NB4 (cell line): ENCODE measurements at places on chromosomes 12 and 14.

- peak; percentile 9 for DNase-seq
Observed at GRCh38 chr14:58200846-58201245, 897 bp downstream of the ACTR10 start.

GRCh38 chr12:13223179-13223804 is 26.8 kb downstream of the EMP1 start:
- DNase-seq = no peak

DNA sequence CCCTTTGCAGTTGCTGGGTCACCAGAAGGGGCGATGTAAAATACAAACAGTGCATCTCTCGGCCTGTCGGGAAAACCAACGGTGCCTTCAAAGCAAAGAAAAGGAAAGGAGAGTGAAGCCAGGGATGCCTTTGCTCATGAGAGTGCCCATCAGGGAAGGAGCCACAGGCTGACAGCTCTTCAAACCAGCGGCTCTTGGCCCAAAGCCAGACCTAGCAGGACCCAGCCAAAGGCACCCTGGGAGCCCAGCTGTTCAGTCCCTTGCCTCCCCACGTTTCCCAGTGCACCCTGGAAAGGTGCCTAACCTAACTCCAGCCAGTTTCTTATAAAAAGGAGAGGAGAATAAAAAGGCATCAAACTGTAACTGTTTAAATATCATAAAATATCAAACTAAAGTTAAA is 29.2 kb downstream of the PRMT8 start:
- no peak for DNase-seq

GRCh38 chr14:88838015-88838414 is 13.6 kb downstream of the TTC8 start:
- no peak for DNase-seq

- no peak for DNase-seq
Observed at GRCh38 chr14:74667758-74668157, 45.1 kb downstream of the AREL1 start.

- DNase-seq = no peak
Observed at GRCh38 chr14:58954901-58955861, 233.3 kb upstream of the DAAM1 start.

GRCh38 chr12:49550693-49551252 is 11.9 kb downstream of the KCNH3 start:
- DNase-seq = no peak

DNA sequence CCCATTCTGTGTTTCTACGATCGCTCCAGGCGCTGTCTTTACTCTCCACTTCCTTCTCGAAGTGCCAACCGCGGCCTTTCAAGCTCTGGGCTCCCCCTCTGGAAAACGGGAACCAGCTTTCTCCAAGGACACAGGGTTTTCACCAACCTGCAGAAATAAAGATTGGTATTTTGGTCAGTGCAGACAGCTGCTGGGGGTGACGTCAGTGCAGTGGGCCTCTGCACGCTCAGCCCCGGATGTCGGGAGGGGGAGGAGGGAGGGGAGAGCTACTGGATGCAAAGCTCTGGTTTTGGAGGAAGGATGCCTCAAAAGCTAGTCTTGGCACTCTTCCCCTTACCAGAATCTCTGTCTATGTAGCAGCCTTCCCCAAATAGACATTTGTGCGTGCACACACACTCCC is 19.9 kb downstream of the HRK start:
- DNase-seq = peak; percentile 56

- no peak for DNase-seq
Observed at GRCh38 chr12:53057816-53058500, 8.1 kb downstream of the TNS2 start.

- no peak for DNase-seq
Observed at GRCh38 chr14:89924268-89924667, 30.3 kb downstream of the EFCAB11 start.

- no peak for DNase-seq
Observed at GRCh38 chr12:69412655-69413054, 53.1 kb downstream of the YEATS4 start.

DNA sequence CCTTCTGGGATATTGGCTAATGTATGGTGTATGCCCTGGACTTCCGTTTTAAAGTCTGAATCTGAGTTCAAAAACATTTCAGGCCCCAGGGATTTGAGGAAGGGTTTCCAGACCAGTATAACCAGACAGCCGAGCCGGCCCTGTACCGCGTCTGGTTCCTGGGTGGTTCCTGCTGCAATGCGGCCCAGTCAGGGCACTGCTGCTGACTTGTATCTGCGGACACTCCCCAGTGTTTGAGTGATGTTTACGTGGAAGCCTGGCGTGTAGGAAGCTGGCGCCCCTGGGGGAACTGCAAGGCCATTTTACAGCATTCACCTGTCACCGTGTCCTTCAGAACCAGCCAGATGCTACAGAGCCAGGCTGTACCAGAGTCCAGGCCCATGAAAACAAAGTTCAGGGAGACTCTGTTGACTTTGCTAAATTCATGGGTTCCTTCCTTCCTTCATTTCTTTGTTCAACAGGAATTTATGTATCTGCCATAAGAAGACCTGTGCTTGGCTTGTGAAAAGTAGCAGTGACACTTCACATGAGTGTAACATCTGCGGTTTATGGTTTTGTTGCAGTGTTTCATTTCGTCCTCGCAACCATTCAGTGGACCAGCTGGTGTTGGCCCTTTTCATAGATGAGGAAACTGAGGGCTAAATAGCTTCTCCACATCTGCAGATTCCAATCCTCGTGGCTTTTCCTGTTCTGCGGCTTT is 16.8 kb downstream of the EML1 start:
- DNase-seq = peak; percentile 27

- no peak for DNase-seq
Observed at GRCh38 chr14:68139431-68140075, 320.0 kb downstream of the RAD51B start.

DNA sequence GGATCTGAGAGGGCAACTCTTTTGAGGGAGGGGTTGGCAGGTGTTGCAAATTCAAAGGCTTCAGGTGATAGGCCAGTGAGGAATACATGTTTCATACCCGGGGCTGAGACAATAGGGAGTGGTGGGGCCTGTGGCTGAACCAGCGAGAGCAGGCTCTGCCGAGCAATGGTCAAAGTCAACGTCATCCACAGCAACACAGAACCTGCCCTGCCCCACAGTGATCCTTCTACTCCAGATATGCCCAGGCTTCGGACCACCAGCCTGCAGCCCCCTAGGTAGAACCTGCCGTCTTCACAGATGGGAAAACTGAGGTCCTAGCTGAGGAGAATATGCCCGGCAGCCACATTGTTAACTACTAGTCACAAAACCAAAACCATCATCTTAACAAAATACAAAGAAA is 4.1 kb downstream of the SERPINA1 start:
- no peak for DNase-seq

- DNase-seq = peak; percentile 84
Observed at GRCh38 chr14:90536092-90536491, 139.3 kb downstream of the CALM1 start.
